Activated CD4-positive, alpha-beta T cell treated with anti-CD3 and anti-CD28 coated beads, Interleukin-2, amount 50 U/mL, for 1 hour (primary cell): ENCODE measurements at places on chromosomes 5 and 9.

DNA sequence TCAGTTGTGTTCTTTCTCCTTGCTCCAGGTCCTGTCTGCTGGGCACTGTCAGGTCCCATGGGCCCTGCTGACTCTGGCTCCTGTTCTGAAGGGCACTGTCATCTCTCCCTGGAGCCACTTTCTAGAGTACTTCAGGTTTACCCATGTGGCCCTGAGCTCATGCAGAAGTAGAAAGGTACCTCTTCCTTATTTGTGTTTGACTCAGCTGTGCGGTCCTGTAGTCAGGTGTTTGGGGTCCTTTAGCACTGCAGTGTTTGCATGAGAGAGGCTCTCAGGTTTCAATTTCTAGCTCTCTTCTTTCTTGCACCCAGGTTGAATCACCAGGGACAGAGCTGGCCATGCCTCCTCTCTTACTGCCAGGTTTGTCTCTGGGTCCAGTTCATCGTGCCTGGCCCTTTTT, 71.5 kb downstream of the HSPA4 start:
- no peak for DNase-seq

- DNase-seq, result no peak
Measured at GRCh38 chr9:127960410-127961154, 20.2 kb downstream of the EEIG1 start.

- no peak for DNase-seq
Measured at GRCh38 chr9:4982721-4983482, 2.2 kb upstream of the JAK2 start.

DNA sequence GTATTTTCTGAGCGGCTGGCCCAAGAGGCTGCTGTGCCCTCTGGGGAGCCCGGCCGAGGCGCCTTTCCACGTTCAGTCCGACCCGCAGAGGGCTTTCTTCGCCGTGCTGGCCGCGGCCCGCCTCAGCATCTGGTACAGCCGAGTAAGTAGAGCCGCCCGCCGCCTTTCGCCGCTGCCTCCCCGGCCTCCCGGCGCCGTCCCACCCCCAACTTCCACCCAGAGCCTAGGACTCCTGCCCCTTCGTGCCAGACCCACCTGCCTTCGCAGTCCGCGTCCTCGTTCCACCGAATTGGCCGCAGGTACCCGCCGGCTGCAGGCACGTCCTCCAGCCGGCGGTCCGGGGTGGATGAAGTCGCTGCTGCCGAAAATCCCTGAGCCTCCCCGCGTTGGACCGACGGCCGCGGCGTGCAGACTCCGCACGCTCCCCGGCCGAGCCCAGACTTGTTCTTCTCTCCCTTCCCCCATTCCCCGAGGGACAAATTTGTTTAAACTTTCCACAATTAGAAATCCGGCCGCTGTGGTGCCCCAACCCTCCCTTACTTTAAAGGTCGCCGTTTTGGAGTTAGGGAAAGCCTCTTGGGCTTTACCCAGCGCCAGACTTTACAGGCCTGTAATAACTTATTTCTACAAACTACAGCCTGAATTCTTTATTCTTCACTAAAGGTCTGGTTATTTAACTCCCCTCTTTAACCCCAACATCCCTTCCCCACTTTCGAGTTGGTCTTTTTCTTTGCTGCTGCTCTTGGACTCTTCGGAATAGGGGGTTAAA, 589 bp downstream of the RIC1 start:
- peak; percentile 34 for DNase-seq

- DNase-seq, result no peak
Measured at GRCh38 chr5:76947082-76947503, 5.8 kb upstream of the CRHBP start.

DNA sequence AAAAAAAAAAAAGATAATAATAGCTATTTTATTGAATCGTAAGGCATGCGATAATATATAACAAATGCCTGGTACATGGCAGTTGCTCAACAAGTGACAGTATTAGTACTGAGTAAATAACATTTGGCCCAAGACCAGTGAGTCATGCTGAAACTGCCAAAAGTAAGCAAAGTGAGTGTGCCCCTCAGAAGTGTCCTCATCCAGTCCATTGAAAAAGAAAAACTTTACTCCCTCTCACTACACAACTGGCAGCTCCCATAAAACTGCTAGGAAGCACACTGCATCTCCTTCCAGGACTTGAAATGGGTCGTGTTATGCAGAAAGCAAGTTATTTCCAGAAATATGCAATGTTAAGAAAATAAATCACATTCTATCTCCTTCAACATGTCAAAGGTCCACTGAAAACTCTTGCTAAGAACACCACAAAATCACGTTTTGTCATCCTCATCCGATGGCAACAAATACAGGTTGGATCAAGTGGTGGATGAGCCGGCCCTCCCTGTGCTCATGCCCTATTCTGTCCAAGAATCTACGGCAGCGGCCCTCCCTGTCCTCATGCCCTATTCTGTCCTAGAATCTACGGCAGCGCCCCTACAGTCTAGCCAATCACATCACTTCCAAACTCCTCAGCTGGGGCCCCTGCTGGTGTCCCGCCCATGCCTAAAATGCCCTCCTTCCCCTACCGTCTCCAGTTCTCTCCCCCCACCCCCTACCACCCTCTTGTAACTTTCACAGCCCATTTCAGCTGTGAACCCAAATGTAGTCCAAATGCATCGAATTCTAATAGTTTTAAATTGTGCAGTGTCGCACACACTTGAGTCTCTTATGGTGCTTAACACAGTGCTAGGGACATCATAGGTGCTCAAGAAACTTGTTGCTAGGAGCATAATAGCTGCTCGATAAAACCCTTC, 12.5 kb downstream of the PTCH1 start:
- DNase-seq, result no peak

DNA sequence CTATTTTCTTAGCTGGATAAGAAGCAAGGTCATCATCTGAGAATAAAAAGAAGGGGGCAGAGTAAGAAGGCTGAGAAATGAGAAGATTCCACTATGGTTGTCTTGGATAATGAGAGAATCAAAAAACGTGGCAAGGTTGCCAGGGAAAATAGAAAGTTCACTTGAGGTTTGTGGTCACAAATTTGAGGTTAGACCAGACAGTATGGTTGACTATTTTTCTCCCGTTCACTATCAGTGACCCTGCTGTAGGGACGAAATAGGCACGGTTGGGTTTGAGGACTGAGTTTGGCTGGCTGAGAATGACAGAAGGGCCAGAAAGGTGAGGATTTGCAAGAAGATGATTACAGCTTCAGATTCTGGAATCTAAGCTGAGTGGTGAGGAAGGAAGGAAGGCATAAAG, 266.0 kb upstream of the ZNF462 start:
- DNase-seq, result no peak

GRCh38 chr9:131728961-131729360, 10.9 kb downstream of the RAPGEF1 start:
- peak; percentile 65 for DNase-seq

DNA sequence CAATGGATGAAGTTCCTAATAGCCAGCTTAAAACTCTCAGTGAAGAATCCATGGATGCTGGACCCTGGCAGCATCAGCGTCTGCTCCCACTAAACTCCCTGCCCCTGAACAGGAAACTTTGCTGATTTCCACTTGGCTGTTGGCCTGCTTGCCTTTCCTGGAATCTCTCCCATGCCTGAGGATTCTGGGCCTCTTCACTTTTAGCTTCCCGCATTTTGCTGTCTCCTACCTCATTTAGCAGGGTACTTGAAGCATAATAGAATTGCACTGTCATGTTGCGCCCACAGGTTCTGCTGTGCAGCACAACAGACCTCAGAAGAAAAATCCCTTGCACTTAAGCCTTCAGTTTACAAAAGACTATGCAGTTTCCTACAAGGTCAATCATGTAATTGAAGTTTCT, 127.6 kb downstream of the DROSHA start:
- DNase-seq, result no peak

DNA sequence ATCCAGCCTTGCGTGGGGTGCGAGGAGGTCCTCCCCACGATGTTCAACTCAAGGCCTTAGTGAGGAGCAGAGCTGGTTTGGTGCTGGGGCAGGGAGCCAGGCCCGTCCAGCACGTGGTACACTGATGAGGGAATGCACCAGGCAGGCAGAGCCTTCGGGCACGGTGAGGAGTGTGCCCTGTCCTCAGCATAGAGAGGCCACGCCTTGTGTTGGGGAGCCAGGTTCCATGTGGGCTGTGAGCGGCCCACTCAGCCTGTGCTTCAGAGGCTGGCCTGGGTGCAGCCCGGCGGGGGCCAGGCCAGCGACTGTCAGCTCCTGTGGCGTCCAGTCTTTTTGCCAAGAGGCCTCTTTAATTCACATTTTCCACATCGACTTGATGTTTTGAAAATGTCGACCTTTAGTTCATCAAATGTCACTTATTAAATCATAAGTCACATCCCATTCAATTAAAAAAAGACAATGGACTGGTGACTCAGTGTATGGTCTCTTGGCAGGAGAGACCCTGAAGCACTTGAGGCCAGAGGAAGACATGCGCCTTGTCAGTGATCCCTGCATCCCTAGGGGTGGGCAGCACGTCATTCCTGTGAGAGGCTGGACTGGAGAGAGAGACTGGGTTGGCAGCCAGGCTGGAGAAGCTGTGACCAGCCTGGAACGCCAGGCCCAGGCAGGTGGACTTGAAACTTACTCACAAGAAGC, 21.7 kb downstream of the ERGIC1 start:
- no peak for DNase-seq

- no peak for DNase-seq
Measured at GRCh38 chr5:154301726-154302125, 111.2 kb downstream of the GALNT10 start.

- no peak for DNase-seq
Measured at GRCh38 chr9:93500571-93501298, 47.4 kb upstream of the FAM120AOS start.

DNA sequence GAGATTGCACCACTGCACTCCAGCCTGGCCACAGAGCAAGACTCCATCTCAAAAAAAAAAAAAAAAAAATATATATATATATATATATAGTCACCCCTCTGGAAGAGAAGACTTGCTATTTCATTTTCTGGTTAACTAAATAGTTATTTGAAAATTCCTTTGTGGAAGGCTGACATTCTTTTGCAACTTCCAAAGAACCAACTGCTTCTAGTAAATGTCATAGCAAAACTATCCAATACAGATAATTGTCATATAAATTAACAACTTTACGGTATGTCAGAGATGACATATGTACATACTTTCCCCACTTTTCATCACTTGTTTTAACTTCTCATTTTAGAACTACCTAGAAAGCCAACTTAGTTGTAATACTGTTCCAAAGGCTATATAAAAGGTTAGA, 50.9 kb downstream of the PRUNE2 start:
- DNase-seq, result no peak

GRCh38 chr9:76206821-76207220, 187.4 kb downstream of the RFK start:
- no peak for DNase-seq

GRCh38 chr5:151023047-151023615, 2.7 kb downstream of the GPX3 start:
- DNase-seq, result no peak

DNA sequence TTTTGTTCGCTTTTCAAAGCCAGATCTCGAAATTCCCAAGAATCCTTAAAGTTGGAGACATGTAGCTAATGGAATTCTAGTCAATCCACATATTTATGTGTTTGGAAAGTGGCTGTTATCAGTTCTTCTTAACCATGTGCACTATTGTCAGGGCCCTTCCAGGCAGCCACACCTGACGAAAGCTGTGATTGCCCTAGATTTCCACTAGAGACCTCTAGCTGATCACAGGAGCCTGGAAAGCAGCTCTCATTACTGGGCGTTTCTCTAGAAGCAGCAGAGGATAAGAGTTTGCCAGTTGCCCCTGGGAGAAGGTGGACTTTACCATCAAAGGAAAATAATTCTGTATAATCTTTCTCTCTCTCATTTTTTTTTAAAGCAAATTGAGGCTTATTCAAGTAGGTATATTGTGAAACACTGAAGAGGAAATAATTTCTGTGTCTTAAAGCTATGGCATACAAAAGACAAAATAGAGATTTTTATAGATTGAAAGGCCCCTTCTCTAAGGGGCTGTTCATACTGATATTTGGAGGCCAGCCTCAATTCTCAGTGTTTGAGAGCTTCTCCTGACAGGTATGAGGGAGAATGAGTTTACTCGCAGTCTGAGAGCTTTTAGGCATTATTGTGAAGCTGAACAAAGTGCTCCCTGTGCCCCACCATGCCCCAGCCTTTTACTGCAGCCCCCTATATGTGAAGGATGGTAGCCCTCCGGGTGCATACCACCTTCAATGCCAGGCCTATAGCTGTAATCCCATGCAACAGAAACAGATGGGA, 405.4 kb upstream of the ACTBL2 start:
- no peak for DNase-seq

- DNase-seq, result no peak
Measured at GRCh38 chr9:105401651-105402050, 46.2 kb upstream of the FSD1L start.

GRCh38 chr5:178801021-178801420, 58.7 kb upstream of the ZNF354B start:
- DNase-seq, result no peak

DNA sequence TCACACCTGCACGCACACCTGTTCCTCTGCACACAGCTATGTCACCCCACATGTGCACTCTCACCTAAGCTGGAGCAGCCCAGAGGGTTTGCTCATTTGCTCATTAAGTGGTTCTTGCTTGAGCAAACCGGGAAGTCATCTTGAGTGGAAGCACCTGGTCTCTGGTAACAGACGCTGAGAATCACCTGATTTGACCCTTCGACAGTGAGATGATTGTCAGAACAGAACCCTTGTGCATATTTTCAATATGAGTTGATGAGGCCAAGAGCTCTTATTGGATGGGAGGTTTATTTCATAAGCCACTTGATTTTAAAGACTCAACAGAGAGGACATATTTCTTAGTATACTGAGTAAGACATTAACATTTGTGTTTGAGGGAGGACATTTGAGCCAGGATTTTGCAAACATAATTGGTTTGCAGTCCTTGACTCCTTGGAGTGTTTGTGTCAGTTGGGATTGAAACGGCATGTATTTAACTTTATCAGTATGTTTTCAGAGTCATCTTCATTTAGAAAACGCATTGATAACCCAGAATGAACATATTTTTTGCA, 22.1 kb upstream of the LPCAT1 start:
- no peak for DNase-seq

DNA sequence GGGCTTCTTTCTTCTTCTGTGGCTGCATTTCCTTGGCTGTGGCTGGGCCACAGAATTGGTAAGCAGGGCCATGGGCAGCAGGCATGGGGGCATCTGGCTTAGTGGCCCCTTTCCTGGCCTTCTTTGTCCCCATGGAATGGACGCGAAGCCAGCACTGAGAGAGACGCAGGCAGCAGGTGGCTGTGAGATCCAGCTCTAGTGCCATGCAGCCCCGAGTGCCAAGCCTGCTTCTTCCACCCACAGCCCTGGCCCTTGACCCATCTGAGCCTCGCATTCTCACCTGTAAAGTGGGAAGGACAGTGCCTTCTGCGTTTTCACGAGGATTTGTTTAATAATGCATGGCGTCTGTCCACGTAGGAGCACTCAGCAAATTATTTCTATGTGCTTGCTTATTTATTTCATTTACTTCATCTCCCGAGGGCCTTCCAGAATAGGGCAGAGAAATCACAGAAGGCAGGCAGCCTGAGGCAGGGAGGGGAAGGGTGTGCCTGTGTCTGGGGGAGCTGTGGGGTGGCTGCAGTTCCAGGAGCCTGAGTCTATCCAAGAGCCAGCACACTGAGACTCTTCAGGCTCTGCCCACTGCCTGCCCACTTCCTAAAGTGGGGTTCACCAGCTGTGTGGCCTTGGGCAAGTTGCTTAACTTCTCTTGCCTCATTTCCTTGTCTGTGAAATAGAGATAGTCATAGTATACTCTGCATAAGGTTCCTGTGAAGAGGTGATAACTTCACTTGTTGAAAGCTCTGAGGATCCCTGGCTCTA, 55.2 kb downstream of the NTNG2 start:
- DNase-seq, result no peak

GRCh38 chr5:31823472-31823871, 184.5 kb downstream of the PDZD2 start:
- DNase-seq, result no peak
